NT2/D1 (cell line): ENCODE measurements at places on chromosomes 3 and 15.

- no peak for DNase-seq
Measured at GRCh38 chr3:184796551-184796950, 15.4 kb upstream of the VPS8 start.

DNA sequence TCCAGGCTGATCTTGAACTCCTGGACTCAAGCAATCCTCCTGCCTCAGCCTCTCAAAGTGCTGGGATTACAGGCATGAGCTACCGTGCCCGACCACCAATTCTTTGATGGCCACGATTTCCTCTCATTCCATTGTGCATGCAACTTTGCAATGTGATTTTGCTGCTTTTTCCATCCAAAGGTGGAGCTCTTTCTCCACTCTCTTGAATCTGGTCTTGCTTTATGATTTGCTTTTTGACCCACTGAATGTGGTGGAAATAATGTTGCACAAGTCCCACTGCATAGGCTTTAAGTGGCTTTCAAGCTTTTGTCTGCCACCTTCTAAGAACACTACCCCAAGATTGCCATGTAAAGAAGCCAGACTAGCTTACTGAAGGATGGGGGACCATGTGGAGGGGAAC is 10.6 kb downstream of the RPS27L start:
- DNase-seq = no peak

- DNase-seq = no peak
Measured at GRCh38 chr3:59746585-59746984, 696.8 kb upstream of the CFAP20DC start.

- DNase-seq = no peak
Measured at GRCh38 chr3:138890555-138891187, 55.9 kb upstream of the PIK3CB start.

- DNase-seq = no peak
Measured at GRCh38 chr3:20352546-20353179, 166.7 kb upstream of the SGO1 start.

DNA sequence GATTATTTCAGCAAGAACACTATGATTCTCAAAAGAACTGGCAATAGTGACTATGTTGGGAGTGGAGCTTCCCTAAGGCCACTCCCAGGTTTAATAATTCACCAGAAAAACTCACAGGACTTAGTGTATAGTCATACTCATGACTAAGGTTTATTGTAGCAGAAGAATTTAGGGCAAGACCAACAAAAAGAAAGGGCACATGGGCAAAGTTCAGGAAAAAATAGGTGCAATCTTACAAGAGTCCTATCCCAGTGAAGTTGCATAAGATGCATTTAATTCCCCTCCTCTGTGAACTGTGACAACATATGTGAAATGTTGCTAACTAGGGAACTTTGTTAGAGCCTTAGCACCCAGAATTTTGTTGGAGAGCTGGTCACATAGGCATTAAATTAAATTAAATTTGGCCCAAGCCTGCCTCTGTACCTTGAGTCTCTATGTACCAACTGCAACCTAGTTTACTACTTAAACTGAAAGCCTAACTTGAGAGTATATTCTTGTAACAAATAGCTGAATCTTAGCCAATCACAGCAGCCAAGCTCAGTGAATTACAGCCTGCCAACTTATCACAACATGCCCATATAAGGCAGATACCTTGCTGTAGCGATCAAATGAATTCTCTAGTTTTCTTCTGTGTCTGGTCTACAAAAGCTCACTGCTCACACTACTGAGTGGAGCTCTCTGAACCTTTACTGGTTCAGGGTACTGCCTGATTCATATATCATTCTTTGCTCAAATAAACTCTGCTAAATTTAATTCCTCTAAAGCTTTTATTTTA is 386.2 kb upstream of the ARHGEF26 start:
- no peak for DNase-seq

GRCh38 chr3:52472239-52473000 is 17.0 kb downstream of the NISCH start:
- no peak for DNase-seq

DNA sequence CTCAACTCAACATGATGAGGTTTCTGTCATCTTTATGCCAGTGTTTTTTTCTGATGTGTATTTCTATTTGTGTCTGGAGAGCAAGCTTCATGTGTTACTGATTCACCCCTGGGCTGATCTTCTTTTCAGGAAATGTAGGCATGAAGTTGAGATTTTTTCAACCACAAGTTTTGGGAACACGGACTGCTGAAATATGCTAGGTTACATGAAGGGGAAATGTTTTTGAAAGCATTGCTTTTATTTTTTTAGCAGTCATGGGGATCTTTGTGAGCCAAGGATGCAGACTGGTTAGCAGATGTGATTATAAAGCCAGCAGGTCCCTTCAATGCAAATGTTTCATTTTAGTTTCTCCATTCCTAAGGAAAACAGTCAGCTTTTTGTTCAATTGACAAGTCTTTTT is 219.3 kb upstream of the COL8A1 start:
- no peak for DNase-seq

DNA sequence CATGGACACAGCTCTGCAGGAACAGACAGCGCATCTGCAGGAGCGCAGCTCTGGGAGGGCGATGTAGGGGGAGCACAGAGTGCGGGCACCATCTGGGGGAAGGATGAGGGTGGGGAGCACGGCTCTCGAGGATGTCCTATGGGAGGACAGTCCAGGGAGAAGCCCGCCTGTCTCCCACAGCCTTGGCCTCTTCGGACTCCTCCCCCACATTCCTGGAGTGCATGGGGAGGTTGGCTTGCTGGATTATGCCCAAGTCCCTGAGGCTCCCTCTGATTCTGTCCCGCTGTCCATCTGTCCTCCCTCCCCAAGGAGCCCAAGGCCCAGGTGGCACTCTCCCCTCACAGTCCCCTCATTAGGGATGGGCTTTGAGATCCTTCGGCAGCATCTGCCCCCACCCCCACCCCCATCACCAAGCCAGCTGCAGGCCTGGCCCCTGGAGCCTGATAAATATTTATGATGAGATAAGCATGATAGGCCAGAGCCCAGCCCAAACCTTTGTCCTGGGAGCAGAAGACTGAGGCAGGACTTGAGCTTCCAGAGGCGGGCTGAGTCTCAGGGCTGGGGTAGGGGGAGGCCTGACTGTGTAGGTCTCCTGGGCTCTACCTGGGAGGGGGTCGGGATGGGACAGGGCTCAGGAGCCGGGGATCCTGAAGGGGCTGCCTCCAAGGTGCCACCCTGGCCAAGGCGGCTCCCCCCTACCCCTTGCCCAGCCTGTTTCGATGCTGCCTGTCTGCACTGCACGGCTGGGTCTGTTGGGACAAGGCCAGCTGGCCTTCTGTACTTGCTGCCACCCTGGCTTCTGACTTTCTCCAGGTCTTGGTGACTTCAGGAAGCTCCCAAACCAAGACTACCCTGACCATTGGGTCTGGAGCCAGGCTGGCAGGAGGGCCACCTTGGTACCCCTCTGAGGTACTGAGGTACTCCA is 28.6 kb upstream of the SEMA3F start:
- DNase-seq = no peak

- no peak for DNase-seq
Measured at GRCh38 chr3:22908989-22909507, 294.1 kb upstream of the UBE2E2 start.

DNA sequence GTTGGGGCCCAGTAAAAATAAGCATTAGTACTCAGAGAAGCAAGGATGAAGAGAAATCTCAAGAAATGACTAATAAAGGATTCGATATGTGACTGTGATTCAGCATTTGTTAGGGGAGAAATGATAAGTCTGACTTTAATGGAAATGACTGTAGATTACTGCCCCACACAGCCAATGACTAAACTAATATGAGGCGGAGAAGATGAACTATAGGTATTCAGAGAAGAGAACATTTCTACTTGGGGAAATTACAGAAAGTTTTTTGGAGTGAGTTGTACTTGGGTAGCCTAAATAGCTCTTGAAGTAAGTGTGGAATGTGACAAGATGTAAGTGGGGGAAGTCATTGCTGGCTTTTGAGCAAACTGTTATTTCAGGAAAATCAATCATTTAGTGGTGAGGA is 380.0 kb downstream of the PDCD6IP start:
- no peak for DNase-seq

DNA sequence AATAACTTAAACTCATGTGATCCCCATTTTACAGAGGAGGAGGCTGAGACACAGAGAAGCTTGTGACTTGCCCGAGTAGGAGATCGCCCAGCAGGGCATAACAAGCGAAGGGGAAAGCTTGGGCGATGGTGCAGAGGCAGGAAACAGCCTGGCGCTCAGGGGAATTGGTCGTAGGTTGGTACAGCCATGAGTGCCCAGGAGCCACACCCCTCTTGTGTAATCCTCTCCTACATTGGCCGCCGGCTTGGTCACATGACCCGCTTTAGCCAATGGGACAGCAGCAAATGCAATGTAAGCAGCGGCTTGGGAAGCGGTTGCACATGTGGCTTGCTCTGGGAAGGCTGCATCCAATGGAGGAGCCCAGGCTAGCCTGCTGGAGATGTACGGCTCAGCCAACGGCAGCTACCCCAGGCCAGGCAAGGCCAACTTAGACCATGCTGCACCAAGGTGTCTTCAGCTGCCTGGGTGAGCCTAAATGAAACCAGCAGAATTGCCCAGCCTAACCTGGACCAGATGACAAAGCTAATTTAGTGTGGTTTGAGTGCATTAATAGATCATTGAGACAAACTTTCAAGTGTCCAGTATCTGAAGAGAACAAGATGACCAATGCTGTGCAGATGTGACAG is 50.3 kb upstream of the SLC6A6 start:
- DNase-seq = no peak

- DNase-seq = peak; percentile 23
Measured at GRCh38 chr3:69324362-69325025, 61.4 kb downstream of the FRMD4B start.

GRCh38 chr3:2041931-2042330 is 56.7 kb upstream of the CNTN4 start:
- no peak for DNase-seq

DNA sequence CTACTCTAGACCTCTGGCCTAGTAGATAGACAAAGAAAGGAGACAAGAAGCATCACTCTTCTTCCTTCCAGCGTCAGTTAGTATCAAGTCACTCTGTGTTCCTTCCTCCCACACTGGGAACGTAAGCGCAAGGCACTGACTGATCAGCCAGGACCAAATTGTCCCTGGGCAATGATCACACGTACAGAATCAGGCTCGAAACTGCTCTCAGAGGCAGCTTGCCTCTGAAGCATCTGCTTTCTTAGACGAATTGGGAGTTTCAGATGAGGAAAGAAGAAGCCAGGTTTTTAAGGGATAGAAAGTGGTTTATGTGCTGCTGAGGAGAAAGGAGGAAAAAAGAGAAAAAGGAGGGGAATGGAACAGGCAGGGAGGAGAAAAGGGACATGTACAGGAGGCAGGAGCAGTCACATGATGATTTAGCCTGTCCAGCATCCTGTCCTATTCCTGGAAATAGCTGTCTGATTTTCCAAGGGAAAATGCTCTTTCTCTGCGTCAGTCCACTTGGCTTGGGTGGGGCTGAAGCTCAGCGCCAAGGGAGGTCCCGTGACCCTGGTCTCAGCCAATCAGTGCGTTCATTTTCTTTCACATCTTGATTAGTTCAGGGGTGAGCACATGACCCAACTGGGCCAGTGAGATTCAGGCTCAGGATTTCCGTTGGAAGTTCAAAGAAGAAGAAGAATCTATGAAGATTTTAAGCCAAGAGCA is 102.0 kb upstream of the PRICKLE2 start:
- no peak for DNase-seq

DNA sequence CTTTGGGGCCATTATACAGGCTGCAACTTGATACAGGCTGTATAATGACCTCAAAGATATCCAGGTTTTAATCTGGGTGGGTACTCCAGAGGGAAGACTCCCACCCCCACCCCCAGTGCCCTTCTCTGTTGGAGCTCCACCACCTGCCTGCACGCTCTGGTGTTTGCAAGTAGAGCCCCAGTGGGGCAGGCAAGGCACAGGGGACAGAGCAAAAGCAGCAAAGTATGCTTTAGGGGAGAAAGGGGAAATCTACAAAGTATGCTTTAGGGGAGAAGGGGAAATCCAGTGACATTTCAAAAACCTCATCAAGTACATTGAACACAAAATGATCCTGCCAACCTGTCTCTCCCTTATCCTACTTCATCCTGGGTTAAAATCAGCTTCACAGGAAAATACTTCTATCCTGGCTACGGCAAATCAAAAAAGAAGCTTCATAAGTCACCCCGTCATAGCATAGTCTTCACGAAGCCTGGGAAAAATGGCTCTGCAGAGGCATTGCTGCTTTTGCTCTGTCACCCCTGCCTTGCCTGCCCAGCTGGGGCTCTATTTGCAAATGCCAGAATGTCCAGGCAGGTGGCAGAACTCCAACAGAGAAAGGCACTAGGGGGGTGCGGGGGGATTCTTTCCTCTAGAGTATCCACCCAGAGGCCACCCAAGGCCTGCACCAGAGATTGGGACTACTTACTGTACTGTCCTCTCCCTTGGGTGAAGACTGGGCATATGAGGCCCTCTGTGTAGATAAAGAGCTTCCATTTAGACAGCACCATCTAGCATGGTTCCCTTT is 60.9 kb upstream of the ATP11B start:
- DNase-seq = no peak

DNA sequence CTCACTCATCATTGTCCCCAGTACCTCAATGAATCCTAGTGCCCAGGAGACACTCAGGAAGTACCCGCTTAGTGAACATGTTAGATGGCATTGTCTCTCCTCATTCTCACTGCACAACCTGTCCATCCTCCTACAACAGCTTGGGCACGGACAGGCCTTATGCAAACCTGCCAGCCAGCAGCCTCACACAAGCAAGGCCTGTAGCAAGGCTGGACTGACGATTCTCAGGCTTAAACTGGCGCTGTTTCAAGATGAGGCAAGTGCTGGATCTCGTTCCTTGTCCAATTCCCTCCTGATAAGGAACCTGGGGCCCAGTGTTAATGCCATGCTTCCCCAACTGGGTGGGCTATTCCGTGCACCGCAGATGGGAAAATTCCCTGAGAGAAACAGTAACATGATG is 59.0 kb downstream of the CDCP1 start:
- no peak for DNase-seq

- no peak for DNase-seq
Measured at GRCh38 chr15:78797951-78798350, 13.3 kb downstream of the ADAMTS7 start.

DNA sequence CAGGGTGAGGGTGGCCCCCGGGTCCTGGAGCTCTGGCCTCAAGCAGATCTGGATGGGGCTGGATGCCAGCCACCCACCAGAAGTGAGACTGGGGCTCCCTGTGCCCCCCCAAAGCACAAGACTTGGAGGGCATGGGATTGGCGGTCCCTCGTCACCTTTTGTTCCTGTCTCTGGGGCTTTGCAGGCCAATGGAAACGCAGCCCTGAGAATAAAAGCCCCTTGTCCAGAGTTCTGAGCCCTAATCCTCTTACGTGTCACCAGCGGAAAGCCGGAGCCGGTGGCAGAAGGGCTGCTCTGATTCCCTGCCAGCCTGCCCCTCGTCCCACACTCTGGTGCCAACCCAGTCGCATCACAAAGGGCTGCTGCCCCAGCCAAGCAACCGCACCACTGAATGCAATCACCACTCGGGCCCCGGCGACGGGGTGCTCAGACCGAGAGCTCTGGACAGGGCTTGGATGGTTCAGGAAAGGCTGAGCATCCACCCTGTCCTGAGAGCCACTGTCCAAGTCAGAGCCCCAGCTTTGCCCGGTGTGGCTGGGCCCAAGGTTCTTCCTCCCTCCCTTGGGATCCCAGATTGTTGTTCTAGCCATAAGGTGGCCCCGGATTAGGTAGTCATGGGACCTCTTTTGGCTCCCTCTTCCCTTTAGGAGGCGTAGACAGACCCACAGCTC is 22.8 kb upstream of the ELP6 start:
- no peak for DNase-seq

GRCh38 chr3:13459605-13460340 is 20.3 kb upstream of the HDAC11 start:
- DNase-seq = no peak

GRCh38 chr15:57549935-57550334 is 41.8 kb upstream of the MYZAP start:
- DNase-seq = no peak
